ENCODE measurements at places on chromosomes 11 and 22.

- DNase-seq, result no peak
Measured at GRCh38 chr22:20798974-20799373, 25.1 kb downstream of the SERPIND1 start.

- DNase-seq, result no peak
Measured at GRCh38 chr22:29917052-29917902, 34.3 kb downstream of the MTMR3 start.

GRCh38 chr11:118156531-118157185 lies 4.0 kb upstream of the SCN4B start:
- peak; percentile 56 for DNase-seq

- DNase-seq, result peak; percentile 99
Measured at GRCh38 chr11:110429731-110430266, at the start of gene FDX1. Gene FDX1 (plus strand): TSS chr11:110429948. CDS start chr11:110430121, 173 bp downstream.

DNA sequence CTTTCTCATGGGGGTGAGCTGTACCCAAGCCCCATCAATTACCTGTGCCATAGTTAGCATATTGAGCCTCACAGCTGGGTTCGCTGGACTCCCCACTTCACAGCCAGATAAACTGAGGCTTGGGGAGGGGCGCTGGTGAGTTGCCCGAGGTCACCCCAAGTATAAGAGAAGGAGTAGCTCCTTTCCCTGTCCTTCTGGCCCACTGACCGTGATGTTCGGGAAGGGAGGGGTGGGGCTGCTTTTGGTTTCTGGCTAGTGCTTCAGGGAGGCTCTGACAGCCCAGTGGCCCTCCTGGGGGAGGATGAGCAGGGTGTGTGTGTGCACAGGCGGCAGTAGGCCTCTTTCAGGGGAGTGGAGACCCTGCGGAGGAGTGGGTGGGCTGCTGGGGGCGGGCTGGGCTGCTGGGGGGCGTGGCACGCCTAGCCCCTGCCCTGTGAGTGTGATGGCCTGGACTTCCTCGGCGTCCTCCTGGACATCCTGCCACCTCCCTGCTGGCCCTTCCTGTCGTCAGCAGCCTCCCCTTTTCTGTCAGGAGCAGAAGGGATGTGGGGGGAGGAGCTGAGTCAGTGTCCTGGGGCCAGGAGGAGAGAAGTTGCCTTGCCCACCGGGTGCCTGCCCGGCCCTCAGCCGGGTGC lies 50.3 kb downstream of the TRIOBP start:
- no peak for DNase-seq

- DNase-seq, result no peak
Measured at GRCh38 chr11:75487365-75487764, 38.4 kb downstream of the GDPD5 start.

DNA sequence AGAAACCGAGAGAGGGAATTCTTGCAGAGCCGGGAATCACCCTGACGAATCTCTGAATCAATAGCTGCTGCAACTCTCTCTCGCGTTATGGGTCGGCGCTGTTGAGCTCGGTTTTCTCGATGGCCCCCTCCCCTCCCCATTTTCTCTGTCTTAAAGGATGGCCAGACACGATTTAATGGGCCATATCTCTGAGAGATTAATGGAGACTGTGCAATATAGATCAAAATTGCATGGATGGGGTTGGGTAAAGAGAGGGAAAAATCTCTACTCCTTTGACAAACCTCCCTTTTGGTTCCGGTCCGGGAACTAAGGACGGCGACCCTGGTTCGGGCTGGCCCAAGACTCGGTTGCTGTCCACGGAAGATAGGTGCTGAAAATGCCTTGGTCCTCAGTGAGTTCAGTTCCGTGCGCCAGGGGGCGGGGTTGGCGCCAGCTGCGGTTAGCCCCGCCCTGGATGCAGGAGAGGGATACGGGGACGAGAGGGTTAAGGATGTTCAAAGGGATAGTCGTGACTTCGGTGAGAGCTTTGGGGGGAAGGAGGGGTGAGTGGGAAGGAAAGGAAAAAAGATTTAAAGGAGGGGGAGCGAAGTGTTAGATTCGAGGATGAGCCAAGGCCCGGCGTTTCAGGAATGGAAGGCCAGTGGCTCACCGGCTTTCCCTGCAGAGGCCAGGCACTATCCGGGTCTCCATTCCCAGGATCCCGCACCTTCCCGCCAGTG lies 103.6 kb upstream of the HSD17B12 start:
- peak; percentile 55 for DNase-seq

DNA sequence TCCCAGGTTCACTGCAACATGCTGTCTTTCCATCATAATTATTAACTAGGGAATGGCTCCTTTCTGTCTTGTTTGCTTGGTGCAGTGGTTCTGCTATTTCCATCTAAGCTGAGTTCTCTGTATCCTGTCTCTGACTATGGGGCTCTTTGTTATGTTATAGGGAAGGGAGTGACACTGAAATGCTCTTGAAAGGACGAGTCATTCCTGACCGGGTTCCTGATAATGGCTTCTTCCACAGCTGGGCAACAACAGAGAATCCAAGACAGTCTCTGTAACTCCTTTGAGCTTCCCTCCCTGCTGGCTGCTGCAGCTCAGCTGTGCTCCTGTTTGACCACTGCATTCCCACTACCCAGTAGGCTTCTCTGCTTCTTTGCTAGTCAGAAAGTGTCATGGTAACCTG lies 24.1 kb downstream of the OR2AT4 start:
- no peak for DNase-seq

DNA sequence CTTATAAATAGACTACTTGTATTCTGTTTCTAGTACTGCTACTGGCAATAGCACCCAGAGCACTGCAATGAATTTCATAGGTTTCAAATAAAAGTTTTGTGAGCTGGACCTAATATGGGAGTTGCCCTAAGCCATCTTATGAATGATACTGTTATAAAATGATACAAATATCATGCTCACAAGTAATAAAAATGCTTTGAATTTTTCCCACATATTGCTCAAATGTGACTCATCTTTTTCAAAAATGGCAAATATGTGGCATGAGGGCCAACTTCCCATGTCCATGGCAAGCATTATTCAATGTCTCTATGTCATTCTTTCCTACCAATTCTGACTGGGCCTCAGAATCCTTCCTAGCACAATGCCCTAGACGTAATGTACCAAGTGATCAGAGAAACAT lies 137.6 kb downstream of the TRPC6 start:
- no peak for DNase-seq
